ENCODE measurements at places on chromosomes 12 and 14. TPM values are rescaled to one million over a fixed set of nuclear protein-coding genes. Genes with fewer than 3 reads are reported as not detected.

KRT74 gene
- total RNA-seq = 0.26 TPM

TPPP2 gene
- not detected for total RNA-seq

CLEC7A gene
- total RNA-seq = not detected

TAS2R42 gene
- not detected for total RNA-seq

KRT3 gene
- not detected for total RNA-seq

NOS1 gene
- total RNA-seq = not detected

RD3L gene
- total RNA-seq = not detected

PIWIL1 gene
- total RNA-seq = not detected

IFT81 gene
- 2.5 TPM for total RNA-seq

STAC3 gene
- 2.6 TPM for total RNA-seq

LBHD2 gene
- total RNA-seq = not detected

SIX4 gene
- total RNA-seq = not detected

TAS2R7 gene
- not detected for total RNA-seq

KRT82 gene
- not detected for total RNA-seq

PRR4 gene
- 1.8 TPM for total RNA-seq

RNU4-1 gene
- 934 TPM for total RNA-seq

TC2N gene
- 298 TPM for total RNA-seq

EIF4B gene
- 804 TPM for total RNA-seq

PELI2 gene
- 13.1 TPM for total RNA-seq

LRTM2 gene
- total RNA-seq = 0.13 TPM

ENO2 gene
- total RNA-seq = 144 TPM

CLEC9A gene
- total RNA-seq = not detected

SLC6A15 gene
- not detected for total RNA-seq

ATF7IP gene
- 174 TPM for total RNA-seq

GNB3 gene
- 5.6 TPM for total RNA-seq

AKAP3 gene
- 5.9 TPM for total RNA-seq

YEATS4 gene
- 18.0 TPM for total RNA-seq

E2F7 gene
- total RNA-seq = not detected

CRIP2 gene
- 2.2 TPM for total RNA-seq

TRIM9 gene
- 2.8 TPM for total RNA-seq

FLRT2 gene
- not detected for total RNA-seq

RNASE3 gene
- total RNA-seq = not detected

NFATC4 gene
- not detected for total RNA-seq

NTS gene
- total RNA-seq = not detected

FMNL3 gene
- total RNA-seq = 36.5 TPM

MMP14 gene
- 2.5 TPM for total RNA-seq

PXMP2 gene
- total RNA-seq = 3.8 TPM

MYH6 gene
- not detected for total RNA-seq

CCDC196 gene
- not detected for total RNA-seq

BHLHE41 gene
- 0.08 TPM for total RNA-seq

KIF5A gene
- 2.3 TPM for total RNA-seq

TCL1B gene
- total RNA-seq = 0.47 TPM

MGP gene
- 4.1 TPM for total RNA-seq

PAH gene
- total RNA-seq = not detected

FGF23 gene
- not detected for total RNA-seq

PAPLN gene
- total RNA-seq = 0.10 TPM

GPR162 gene
- not detected for total RNA-seq

ENDOU gene
- total RNA-seq = not detected

SMIM41 gene
- total RNA-seq = not detected

Measured in naive thymus-derived CD8-positive, alpha-beta T cell (primary cell).